ENCODE measurements at places on chromosomes 2 and 18.

DNA sequence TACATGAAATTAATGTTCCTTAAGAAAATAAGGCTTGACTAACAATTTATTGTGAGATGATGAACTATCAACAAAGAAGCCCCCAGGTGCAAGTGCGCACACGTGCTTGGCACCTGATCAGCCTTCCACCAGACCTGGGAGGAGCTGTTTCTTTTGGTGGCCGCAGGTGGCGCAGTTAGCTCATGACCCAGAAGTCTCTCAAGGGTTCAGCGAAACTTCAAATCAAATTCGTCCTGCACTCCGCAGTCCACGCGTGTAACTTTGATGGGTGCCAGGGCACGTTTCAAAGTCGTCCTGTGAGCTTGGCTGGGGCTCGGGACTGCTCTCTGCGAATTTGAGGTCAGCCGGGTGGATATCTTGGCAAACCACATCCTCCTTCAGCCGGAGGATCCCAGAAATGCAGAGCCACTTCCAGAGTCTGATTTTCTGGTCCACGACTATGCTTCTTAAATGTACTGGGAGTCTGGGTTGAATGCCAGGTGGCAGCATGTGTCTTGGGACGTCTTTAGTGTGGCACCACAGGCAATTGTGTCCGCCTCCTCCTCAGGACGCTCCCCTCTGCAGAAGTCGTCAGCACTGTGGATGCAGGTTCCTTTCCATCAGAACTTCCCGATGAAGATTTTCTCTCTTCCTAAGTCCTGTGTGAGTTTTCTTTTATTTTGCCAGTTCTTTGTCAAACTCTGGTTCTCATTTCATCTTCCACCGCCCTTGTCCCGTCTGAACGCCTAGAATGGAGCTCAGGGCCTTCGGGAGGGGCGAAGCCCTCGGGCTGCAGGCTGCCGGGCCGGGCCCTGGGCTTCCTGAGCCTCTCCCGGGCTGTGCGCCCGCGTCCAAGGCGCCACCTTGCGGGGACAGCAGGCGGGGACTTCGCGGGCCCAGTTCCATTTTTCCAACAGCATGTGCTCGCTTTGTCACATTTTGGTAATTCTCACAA is 61.3 kb upstream of the RAPGEF4 start:
- no peak for DNase-seq

- no peak for DNase-seq
Observed at GRCh38 chr2:232023426-232023825, 61.9 kb downstream of the DIS3L2 start.

- no peak for DNase-seq
Observed at GRCh38 chr2:138267902-138268254, 233.7 kb upstream of the SPOPL start.

GRCh38 chr2:240232961-240233884 is 92.8 kb upstream of the OTOS start:
- peak; percentile 26 for DNase-seq

- DNase-seq, result no peak
Observed at GRCh38 chr2:165876712-165877111, 76.9 kb downstream of the TTC21B start.

DNA sequence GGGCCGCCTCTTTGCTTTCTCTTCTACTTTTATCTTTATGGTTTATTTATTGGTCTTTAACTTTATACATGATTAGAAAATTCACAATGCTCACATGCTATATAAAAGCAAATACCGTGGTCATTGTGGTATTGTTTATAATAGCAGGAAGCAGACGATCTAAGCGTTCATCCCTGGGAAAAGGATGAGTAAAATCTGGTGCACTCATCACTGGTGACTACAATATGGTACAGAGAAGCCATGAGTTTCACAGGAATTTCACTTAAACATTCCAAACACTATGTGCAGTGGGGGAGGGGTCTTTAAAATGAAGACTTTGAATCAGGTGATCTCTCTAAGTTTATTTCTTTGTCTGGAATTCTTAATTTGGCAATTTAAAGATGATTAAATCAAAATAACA is 97.9 kb downstream of the SCN3A start:
- no peak for DNase-seq

GRCh38 chr2:216004697-216005283 is 8.6 kb downstream of the MREG start:
- no peak for DNase-seq

GRCh38 chr2:11017921-11018320 is 106.2 kb downstream of the KCNF1 start:
- no peak for DNase-seq

GRCh38 chr2:861655-862354 is 88.8 kb upstream of the SNTG2 start:
- DNase-seq, result no peak

GRCh38 chr18:47794725-47795433 is 135.6 kb downstream of the SMAD2 start:
- DNase-seq, result no peak

DNA sequence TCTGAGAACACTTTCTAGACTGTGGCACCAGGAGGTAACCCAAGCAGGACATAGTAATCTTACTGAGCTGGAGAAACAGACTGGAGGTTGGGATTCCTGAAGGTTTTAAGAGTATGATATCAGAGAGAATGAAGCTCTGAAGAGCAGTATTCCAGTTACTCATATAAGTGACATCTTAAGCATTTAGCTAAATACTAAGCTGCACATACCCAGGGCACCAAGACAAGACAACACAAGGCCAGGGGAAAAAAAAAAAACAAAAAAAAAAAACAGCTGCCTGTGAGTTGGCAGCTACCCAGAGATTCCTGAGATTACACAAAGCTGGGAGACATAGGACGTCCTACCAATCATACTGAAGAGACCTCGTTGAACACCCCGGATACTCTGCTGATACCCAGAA is 175.8 kb downstream of the SRBD1 start:
- no peak for DNase-seq

GRCh38 chr2:196341277-196341841 is 170.0 kb upstream of the STK17B start:
- no peak for DNase-seq

- DNase-seq, result no peak
Observed at GRCh38 chr2:63888490-63889402, 47.0 kb downstream of the UGP2 start.

GRCh38 chr2:197148401-197148800 is 162.2 kb downstream of the ANKRD44 start:
- DNase-seq, result no peak

- DNase-seq, result no peak
Observed at GRCh38 chr18:46856973-46857372, 60.3 kb downstream of the PIAS2 start.

GRCh38 chr2:113962692-113963480 is 73.0 kb downstream of the ACTR3 start:
- DNase-seq, result no peak

DNA sequence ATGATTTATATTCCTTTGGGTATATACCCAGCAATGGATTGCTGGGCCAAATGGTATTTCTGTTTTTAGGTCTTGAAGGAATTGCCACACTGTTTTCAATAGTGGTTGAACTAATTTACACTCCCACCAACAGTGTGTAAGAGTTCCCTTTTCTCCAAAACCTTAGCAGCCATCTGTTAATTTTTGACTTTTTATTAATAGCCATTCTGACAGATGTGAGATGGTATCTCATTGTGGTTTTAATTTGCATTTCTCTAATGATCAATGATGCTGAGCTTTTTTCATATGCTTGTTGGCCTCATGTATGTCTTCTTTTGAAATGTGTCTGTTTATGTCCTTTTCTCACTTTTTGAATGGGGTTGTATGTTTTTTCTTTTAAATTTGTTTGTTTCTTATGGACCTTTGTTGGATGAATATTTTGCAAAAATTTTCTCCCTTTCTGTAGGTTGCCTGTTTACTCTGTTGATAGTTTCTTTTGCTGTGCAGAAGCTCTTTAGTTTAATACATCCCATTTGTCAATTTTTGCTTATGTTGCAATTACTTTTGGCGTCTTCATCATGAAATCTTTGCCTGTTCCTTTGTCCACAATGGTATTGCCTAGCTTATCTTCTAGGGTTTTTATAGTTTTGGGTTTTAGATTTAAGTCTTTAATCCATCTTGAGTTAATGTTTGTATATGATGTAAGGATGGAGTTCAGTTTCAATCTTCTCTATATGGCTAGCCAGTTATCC is 119.7 kb upstream of the XIRP2 start:
- no peak for DNase-seq

GRCh38 chr2:3641181-3641580 is 16.8 kb upstream of the ALLC start:
- DNase-seq, result no peak

DNA sequence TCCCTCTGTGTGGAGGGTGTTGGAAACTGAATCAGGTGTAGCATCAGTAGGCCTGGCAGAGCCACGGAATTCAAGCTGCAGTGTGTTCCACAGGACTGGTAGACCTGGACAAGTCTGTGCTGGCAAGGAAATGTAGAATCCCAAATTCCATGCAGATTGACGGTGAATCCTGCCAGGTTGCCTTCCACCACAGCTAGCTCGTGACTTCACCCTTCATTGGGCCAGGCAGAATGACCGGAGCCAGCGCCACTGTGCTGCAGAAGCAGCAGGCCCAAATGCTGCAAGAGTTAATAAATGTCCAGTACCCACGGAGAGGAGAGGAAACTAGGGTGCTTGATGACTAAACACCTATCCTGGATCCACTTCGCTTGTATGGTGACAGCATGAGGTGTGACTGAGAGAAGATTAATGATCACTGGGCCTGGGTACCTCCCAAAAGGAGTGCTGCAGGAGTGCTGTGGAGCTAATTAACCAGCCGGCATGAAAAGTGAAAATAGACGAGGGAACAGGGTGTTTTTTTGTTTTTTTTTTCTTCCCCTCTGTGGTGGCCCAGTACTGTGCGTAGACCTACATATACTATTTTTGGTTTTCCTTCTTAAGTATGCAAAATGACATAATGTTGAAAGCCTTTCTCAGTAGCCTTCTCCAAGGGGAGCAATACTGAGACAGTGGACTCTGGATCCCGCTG is 122.2 kb downstream of the TANC1 start:
- DNase-seq, result no peak

DNA sequence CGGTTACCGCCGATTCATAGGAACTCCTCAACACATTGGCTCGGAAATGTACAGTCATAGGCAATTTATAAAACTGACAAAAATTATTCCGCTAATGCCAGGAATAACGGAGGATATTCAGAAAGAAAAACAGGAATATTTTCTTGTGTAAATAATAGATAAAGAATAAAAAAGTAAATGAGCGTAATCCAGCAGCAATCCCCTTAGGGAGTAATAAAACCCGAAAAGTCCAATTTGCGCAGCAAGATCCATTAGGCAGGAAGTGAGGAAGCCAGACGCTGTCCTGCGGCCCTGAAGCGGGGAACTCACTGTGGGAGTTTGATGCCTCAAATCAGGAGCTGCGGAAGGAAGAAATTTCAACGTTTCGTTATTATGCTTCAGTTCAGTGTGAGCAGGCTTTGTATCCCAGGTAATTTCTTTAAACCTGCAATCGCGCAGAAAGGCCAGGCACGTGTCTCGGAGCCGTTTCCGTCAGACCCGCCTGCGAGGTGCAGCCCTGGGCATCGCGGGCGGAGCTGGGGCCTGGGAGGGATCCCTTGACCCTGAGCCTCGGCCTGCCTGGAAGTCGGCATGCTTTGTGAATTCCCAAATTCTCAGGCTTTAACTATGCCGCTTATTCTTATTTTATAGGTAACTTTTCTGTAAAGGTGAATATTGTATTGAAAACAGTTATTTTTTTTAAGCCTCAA is 180.9 kb upstream of the ALKAL2 start:
- DNase-seq, result no peak

DNA sequence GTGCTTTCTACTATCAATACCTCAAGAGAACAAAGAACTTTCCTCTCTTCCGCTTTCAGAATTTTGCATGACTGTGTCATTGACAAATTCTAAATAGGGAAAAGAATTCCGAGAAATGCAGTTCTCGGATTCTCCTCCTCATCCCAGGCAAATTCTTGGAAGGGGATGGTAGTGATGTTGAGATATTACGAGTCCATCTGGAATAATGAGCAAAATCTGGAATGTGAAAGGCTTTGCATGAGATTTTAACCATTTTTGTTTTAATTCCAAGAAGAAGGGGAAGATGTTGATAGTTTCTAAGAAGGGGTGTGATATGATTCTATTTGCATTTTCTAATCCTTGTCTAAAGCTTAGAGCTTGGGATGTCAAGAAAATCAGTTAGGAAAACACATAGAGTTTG is 127.1 kb upstream of the DOCK10 start:
- no peak for DNase-seq

GRCh38 chr2:96409081-96409819 is 73.7 kb downstream of the NCAPH start:
- no peak for DNase-seq

- no peak for DNase-seq
Observed at GRCh38 chr18:40866013-40866645, 1088.9 kb upstream of the PIK3C3 start.

GRCh38 chr2:228318218-228318617 is 136.7 kb upstream of the SPHKAP start:
- no peak for DNase-seq

- no peak for DNase-seq
Observed at GRCh38 chr2:178949151-178949550, 100.8 kb downstream of the CCDC141 start.

- no peak for DNase-seq
Observed at GRCh38 chr2:63591566-63592175, 2.9 kb downstream of the MDH1 start.

DNA sequence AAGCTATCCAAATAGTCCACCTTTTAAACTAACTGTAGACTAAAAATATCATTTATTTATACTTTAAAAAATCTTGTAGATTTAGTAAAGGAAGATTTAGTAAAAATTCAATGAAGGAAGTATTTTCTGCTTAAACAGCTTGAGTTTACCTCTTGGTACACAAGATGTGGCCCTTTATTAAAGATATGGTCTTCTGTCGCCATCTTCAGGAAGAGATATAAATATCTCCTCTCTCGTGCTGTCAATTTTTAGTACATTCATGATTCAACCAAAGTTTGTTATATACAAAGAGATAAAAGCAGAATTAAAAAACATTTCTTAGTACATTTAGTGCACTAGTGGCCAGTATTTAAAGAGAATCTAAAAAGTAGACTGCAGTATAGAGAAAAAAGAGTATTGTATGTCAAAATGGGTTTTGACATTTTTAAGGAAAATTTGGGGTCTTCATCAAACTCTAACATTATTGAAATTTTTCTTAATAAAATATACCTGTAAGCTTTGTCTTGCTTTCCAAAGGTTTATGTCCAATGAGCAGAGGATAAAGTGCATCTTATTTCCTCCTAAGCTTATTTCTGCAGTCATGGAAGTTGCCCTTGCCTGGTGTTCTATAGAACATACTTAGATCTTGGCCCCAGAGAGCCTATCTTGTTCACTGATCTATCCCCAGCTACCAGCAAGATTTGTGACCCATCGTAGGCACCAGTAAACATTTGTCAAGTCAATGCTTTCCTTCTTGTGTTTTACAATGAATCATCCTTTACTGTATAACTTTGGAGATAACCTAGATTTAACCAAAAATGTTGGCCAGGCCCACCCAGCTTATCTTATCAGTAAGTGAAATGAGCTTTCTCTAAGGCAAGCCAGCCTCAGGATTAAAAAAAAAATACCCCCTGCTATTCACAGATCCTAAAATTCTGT is 18.5 kb upstream of the EML6 start:
- no peak for DNase-seq

GRCh38 chr18:38526922-38527321 is 961.3 kb upstream of the CELF4 start:
- no peak for DNase-seq

Data from esophagus squamous epithelium (tissue), 5 donors.